ENCODE measurements at places on chromosomes 6 and 20.

DNA sequence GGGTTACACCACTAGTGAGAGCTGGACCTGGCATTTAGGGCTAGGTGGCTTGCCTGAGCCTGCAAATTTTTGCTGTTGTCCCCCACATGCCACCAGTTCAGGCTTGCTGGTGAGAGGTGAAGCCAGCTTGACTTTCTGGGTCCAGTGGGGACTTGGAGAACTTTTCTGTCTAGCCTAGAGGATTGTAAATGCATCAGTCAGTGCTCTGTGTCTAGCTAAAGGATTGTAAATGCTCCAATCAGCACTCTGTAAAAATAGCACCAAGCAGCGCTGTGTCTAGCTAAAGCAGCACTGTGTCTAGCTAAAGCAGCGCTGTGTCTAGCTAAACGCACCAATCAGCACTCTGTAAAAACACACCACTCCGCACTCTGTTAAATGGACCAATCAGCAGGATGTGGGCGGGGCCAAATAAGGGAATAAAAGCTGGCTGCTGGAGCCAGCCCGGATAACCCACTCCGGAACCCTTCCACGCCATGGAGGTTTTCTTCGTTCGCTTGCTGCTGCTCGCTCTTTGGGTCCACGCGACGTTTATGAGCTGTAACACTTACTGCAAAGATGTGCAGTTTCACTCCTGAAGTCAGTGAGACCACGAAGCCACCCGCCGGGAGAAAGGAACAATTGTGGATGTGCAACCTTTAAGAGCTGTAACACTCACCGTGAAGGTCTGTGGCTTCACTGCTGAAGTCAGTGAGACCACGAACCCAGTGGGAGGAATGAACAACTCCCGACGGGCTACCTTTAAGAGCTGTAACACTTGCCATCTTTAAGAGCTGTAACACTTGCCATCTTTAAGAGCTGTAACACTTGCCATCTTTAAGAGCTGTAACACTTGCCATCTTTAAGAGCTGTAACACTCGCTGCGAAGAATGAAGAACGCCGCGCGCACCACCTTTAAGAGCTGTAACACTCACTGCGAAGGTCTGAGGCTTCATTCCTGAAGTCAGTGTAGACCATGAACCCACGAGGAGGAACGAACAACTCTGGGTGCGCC is 27.3 kb downstream of the GMPR start:
- no peak for DNase-seq

- DNase-seq = no peak
These were observed 106.9 kb downstream of the TBX18 start for GRCh38 chr6:84657486-84657885.

- DNase-seq = no peak
These were observed 46.4 kb downstream of the PTPRA start for GRCh38 chr20:2919518-2920245.

- DNase-seq = no peak
These were observed 64.4 kb upstream of the TMEM170B start for GRCh38 chr6:11473008-11473740.

DNA sequence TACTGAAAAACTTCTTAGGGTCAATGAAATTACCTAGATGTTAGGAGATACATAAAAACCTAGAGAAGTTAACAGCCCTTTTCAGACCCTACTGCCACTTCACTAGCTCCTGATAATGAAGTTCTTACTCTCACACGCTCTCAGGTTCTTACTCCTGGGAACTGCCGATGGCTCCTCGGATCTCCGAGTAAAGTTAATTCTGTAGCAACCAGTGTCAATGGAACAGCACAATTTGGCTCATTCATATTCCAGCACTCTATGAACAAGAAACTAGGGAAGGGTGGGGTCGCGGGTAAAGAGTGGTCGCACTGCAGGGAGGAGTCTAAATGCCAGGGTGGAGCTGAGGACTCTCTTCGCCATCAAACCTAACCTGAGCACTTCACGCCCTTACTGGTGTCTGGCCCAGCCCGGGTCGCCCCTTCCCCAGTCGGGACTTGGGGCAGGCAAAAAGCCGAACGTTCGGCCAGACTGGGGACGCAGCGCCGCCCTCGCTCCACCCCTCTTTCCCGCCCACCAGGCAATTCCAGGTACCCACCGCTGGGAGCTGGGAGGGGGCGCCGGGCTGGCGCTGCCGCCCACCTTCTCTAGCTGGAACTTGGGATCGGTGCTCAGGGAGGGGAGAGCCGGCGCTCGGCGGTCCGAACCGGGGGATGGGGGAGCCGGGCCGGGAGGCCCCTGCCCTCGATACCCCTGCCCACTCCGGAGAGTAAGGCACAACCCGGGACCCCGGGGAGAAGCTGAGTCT is 744 bp downstream of the RAB23 start:
- peak; percentile 37 for DNase-seq

Data from amniotic stem cell (primary cell).